ENCODE measurements at places on chromosomes 7 and 10.

DNA sequence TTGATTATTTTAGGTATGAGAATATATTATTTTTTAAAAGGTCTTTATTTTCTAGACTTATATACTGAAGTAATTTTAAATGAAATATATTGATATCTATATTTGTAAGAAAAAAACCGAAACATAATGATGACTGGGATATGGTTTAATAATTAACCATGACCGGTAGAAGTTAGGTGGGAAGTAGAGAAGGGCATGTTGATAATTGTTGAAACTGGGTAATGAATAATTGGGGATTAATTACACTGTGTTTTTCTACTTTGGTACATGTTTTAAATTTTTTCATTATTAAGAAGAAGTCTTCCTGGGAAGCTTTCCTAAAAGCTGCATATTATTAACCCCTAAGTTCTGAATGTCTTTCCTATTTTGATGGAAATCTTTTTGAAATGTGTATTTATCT, 16.3 kb downstream of the TSPAN12 start:
- no peak for DNase-seq

DNA sequence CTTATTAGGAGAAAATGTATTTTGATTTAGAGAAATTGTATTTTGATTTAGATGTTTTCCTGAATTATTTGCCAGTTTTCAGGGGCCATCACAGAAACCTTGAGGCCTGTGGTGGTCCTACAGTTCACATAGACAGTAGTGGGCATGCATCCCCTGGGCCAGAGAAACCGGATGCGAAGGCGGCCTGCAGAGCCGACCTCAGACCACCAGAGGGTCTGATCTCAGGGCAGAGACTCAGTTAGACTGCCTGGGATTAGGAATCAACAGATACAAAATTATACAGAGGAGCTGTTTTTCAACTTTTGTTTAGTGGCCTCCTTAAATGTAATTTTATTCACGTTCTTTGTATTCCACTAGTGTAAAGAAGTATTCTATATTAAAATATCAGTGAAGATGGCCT, 158.4 kb downstream of the PAXIP1 start:
- DNase-seq, result no peak

DNA sequence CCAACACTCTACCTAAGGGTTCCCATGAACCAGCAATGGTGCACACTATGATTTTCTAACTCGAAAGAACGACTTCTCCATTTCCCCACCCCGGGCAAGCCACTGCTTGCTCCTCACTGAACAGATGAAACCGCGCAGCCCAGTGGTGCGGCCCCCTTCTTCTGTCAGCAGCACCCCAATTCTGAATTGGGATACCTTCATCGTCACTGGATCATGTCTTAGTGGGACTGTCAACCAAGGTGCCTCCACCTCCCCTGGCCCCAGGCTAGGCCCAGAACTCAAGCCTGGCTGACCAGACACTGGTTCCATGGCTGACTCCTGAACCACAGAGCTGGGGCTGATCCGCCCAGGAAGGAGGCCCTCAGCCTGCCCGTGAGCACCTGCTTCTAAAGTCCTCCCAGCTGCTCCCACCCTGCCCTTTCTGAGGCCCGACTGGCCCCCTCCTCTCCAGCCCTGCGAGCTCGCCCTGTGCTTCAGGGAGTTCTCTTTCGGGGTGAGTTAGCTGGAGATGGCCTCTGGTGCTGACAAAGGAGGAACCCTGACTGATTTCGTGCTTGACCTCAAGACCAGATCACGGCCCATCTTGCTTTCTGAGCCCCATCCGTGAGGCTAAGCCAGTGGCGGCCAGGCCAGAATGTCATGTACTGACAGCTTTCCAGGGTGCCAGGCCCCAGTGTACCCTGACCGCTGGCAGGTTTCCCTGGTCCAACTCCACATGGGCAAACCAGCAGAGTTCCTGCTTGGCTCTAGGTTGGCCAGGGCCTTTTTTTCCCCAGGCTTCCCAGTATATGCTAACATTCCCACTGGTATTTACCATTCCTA, 44.5 kb downstream of the FAM53B start:
- DNase-seq, result no peak

DNA sequence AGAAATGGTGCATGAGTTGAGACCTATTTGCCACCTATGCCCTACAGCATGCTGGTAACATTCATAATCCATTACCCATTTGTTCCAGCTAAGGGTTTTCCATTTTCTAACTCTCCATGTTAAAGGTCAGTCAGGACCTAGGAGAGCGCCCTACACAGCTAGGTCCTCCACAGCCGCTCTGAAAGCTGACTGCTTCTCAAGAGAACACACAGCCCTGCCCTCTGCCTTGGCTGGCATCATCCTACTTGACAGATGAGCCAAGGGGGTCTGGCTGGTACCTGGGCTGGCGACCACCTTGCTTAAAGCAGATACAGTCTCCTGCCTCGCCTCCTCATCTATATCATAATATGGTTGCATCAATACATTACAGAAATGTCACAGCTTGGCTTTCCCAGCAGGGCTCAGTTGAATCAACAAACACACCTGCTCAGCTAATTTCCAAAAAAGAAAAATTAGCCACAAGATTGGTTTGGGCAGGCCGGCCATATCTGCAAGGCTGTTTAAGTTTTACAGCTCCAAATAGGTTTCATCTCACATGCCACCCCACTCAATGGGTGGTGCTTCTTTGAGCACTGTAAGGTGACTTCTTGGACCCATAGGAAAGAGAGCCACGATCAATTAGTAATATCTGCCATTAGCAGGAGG, 17.3 kb downstream of the TLL2 start:
- peak; percentile 40 for DNase-seq

- DNase-seq, result no peak
These were observed 70.1 kb upstream of the CABCOCO1 start for GRCh38 chr10:61592581-61592980.

DNA sequence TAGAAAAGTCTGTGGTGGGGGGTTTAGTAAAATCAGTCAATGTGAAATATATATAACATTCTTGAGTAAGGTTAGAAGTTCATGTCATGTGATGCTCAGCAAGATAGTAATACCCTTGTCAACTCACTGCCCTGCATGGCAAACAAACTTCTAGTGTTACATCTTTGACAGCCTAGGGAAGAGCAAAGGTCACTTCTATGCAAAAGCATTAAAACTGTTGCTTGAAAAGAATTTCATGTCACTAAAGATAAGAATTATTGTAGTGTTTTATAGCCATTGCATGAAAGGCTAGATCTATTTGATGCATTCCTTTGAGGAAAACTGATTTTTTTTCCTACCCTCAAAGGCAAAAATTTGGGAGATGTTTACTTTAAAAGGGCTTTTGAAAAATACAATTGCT, 176.0 kb downstream of the SKAP2 start:
- DNase-seq, result no peak

DNA sequence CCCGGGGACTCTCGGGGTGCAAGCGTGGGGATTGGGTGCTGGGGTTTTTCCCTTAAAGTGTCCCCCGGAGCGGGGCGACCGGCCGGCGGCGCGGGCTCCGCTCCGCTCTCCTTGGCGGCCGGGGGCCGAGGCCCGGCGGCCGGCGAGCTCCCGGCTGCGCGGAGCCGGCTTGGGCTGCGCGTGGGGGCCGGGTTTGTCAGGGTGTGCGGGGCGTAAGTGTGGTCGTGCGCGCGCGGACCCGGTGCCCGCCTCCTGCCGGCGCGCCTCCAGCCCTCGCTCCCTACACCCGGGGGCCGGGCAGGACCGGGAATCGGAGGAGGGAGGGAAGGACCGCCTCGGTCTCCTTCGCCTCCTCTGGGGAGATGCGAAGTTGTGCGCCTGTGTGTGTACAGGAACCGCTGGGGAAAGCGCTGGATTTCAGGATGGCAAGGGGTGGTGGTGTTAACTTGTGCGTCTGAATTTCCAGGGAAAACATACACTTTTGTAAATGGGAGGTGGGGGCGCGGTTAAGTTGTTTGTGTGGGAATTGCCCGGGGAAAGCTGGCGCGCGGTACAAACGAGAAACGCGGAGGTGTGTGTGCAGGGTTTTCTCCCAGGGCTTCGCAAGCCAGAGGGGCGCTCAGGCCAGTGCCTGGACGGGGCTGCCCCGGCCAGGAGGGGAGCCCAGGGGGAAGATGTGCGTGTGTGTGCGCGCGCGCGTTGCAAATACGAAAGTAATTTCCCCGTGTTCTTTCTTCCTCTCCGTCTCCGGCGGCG, 737 bp downstream of the ZMIZ1 start:
- no peak for DNase-seq
